ENCODE measurements at places on chromosomes 1 and 21.

DNA sequence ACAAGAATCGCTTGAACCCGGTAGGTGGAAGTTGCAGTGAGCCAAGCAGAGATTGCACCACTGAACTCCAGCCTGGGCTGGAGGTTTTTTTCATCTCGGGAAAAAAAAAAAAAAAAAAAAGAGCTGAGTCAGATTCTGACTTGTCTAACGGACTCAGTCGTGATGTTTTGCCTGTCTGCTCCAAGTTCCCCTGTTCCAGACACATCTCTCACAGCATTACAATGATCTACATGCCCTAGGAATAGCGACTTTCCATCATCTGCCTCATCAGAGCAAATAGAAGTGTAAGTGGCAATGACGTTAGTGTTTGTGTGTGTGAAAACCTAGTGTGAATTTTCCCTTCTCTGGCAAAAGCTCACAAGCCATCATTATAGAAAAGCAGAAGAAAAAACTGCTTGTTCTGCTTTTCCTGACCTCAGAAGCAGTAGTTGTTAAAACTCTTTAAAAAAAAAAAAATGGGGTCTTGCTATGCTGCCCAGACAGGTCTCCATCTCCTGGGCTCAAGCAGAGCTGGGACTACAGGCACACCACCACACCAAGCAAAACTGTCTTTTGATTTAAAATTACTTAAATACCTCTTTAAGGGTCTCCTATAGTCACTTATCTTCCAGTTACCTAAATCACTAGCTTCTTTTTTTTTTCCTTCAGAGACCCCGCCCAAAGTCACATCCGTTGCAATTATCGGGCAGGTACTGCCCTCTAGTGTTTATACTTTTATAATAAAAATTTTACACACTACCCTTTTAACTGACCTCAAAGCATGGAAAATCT lies 37.3 kb downstream of the PLEKHO1 start:
- DNase-seq: no peak

DNA sequence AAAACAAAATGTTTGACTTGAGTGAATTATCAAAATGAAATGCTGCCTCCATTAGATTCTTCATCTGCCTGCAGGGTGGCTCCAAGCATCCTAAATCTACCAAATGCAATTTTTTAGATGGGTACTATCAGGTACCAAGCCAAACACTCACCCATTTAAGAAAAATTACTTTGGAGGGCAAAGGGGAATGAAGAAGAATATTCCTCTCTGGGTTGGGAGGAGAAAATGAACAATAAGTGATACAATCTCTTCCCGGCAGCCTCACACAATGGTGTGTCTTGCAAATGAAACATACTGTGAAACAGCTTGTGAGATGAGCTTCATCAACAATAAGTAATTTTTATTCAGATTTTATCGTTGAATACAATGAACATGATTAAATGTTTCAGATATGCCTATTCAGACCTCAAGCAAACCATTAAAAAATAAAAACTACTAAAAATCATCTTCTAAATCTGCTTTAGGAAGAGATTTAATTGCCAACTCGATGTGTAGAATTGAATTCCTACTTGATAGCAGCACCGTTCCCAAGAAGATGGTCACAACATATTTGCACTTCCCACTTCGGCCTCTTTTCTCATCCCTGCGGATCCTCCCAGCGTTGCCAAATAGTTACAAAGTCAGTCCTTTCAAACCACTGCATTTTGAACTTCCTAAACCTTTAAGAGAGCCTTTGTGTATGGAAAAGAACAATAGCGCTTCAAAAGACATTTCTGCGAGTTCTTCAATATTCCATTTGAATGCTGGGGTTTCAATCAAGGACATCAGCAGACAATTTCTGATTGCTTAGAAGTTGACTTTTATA lies 2.7 kb downstream of the DAB1 start:
- no peak for DNase-seq

DNA sequence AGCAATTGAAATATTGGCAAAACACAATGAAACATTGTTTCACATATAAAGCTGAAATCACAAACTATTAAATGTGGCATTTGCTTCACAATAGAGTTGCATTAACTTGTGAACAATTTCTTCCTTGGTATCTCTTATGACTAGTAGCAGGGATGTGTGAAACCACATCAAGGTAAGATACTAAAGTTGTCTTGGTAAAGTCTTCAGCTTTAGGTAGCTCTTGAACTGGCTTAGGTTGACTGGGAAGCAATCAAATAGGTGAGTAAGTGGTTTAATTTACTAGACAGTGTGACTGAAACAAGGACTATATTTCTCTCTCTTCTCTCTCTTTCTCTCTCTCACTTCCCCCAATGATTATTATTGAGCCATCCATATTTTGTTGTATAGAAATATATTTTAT lies 141.5 kb upstream of the KCNK2 start:
- no peak for DNase-seq

GRCh38 chr1:3799976-3800685 lies 3.8 kb upstream of the LRRC47 start:
- DNase-seq: no peak

GRCh38 chr1:221698579-221699349 lies 43.1 kb downstream of the DUSP10 start:
- DNase-seq: no peak

- no peak for DNase-seq
Measured at GRCh38 chr21:29257701-29258100, 41.0 kb upstream of the BACH1 start.

DNA sequence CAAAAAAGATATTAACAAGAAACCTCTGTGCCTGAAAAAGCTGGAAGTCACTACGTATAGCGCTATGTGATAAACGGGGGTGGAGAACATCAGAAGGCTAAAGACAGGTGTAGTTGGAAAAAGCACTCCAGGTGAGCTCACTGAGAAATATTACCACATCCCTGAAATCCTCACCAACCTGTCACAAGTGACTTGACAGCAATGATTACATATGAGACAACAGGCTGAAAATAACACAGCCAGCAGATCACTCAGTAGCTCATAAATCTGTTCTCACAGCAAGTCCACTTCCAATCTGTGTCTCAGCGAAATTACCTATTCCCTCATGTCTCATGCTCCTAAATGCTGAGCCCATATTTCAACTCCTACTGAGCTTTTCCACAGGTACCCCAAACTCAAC lies 120.5 kb downstream of the UBR4 start:
- DNase-seq: no peak

DNA sequence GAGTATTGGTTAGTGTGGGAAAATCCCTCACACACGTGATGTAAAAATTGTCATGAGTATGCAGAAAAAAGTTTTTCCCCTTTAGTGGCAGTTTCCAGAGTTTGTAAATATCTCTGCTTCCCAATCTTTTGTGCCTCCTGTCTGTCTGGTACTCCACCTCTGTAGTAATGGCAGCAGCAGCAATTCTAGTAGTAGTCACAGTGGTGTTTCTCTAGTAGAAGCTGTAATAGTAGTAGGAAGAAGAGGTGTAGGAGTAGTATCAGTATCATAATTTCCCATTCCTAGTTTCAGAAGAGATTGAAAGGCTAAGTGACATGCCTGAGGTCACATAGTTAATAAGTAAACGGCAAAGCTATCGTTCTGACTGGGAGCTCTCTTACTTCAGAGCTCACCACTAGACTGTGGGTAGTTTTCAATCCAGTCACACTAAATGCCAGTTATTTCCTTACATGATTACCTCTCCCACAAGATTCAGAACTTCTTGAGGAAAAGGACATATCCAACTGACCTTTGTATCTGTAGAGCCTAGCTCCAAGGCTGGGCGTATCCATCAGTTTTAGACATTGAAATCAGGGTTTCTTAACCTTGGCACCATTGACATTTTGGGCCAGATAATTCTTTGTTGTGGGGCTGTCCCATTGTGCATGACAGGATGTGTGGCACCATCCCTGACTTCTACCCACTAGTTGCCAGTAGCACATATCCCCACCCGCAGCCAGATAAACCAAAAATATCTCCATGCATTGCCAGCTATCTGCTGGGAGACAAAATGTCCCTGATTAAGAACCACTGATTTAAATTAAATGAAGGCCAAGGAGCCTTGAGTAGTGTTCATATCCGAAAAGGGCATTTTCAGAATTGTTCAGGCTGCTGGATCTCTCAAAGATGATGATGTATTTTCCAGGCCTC lies 135.9 kb downstream of the FGGY start:
- no peak for DNase-seq

GRCh38 chr1:21930080-21930571 lies 7.0 kb downstream of the HSPG2 start:
- DNase-seq: no peak

GRCh38 chr1:111955755-111956154 lies 33.7 kb downstream of the KCND3 start:
- DNase-seq: no peak

DNA sequence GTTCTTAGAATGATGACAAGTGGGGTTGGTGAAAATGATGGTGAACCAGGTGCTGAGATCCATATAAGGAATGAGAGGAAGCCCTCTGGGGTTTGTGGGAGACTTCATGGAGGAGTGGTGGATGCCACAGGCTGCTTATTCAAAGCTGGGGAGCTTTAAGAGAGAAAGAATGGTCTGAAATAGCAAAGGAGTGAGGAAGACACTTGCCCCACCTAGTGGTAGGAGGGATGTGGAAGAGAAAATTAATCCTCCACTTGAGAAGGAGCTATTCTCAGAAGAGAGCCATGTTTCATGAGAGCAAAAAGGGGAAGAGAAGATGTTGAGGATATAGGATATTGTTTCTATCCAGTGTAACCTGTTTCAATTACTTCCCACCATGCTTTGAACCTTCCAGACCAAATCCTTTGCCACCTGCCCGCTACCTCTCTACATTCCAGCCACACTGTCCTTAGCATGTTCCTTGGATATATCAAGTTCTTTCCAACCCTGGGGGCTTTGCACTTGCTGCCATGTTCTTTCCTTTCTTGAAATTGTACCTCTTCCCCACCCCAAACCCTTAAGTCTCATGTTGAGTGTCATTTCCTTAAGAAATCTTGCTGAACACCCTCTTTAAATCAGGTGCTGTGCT lies 19.6 kb upstream of the ZNF648 start:
- no peak for DNase-seq

Data from vagina (tissue), 2 donors.